ENCODE measurements at places on chromosomes 16 and 17.

GRCh38 chr16:77214411-77215138 lies 15.4 kb downstream of the SYCE1L start:
- no peak for DNase-seq

DNA sequence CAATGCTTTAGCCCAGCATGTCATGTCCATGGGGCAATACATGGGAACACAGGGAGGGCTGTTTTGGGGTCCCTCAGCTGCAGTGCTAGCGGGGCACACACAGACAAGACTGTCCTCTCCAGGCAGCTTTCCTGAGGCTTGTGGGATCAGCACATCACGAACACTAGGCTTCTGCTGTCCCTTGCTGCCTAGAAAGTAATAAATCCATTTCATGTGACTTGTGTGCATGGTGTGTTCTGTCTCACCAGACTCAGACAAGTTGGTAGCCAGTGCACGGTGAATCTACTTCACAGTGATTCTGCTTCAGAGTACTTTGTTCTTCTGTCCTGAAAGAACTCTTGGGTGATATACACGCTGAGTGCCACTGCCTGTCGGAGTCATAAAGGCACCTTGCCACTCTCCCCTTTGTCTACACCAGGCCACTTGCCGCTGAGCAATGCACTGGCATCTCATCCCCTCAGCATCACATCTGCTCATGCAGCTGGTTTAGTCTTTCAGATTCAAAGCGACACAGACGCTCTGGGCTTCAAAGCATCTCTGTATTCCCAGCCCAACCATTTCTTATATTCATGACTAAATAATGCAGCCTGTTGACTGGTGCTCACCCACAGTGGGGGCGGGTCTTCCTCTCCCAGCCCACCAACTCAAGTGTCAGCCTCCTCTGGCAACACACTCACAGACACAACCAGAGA lies 95.2 kb upstream of the COX10 start:
- DNase-seq = no peak

DNA sequence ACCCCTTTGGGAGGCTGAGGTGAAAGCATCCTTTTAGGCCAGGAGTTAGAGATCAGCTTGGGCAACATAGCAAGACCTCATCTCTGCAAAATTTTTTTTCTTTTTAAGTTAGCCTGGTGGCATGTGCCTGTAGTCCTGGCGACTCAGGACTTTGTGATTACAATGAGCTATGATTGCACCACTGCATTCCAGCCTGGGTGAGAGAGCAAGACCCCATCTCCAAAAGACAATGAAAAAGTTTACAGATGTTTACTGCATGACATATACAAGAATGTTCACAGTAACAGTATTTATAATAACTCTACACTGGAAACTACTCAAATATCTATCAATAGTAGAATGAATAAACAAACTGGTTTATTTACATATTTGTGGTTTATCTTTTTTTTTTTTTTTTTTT lies 33.1 kb upstream of the CCL22 start:
- no peak for DNase-seq

- no peak for DNase-seq
Measured at GRCh38 chr17:76440751-76441362, 12.1 kb downstream of the UBE2O start.

GRCh38 chr16:71491054-71491453 lies 1.9 kb upstream of the ZNF19 start:
- no peak for DNase-seq

GRCh38 chr17:28549236-28550132 lies 2.9 kb downstream of the UNC119 start:
- DNase-seq = peak; percentile 81

- no peak for DNase-seq
Measured at GRCh38 chr17:60548990-60549389, 22.9 kb upstream of the APPBP2 start.

DNA sequence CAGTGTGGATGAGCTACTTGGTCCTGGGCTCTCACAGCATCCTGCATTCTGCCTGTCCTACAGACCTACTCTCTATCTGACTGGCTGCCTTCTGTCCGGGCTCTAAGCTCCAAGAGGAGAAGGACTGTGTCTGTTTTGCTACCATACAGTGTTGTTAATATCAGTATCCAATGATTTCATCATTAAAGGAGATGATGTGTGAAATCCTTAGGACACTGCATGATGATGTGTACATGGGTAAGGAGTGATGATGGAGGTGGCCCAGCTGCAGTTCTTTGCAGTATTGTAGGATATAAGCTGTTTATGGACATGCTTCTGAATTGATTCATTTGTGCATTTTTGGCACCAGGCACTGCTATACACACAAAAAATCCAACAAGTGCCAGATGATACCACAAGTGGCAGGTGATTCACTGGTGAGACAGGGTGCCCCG lies 536.9 kb upstream of the CDH11 start:
- no peak for DNase-seq

DNA sequence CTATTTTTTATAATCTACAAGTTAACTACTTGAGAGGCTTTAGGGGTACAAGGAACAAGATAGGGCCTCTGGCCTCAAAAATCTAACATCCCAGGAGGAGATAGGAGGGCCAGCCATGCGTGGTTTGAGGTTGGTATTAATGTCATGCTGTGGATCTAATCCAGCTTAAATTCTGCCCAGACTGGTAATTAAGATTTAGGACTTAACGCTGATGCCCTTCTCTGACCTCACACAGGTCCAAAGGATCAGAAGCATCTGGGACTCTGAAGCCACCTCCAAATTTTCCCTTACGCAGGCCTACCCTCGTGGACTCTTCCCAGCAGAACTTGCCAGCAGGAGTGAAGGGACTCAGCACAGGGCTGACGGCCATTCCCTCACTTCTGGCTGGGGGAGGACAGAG lies 15.1 kb downstream of the SLC6A4 start:
- no peak for DNase-seq

- no peak for DNase-seq
Measured at GRCh38 chr17:31085563-31085962, 9.2 kb upstream of the NF1 start.

DNA sequence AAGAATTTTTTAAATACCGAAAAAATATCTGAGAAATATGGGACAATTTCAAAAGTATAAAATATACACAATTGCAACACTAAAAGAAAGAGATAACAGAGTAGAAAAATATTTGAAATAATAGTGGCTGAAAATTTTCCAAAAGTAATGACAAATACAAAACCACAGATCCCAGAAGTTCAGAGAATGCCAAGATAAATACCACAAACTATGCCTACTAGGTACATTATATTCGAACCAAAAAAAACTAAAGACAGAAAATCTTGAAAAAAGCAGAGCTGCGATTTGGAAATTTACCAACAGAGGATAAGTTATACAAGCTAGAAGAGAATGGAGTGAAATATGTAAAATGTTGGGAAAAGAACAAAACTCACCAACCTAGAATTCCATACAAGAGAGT lies 191.3 kb upstream of the ELAC2 start:
- DNase-seq = no peak

DNA sequence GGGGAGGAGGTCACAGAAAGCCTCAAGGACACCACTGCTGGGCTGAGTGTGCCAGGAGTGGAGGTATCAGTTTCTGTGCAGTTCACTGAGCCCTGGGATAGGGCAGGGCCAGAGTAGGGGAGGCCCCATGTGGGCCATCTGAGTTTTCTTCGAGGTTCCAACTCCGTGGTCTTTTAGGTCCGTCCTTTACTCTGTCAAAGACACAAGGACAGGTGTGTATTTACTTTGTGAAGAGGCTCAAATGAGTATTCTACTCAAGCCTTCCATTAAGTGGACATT lies 59.5 kb downstream of the USP22 start:
- no peak for DNase-seq

DNA sequence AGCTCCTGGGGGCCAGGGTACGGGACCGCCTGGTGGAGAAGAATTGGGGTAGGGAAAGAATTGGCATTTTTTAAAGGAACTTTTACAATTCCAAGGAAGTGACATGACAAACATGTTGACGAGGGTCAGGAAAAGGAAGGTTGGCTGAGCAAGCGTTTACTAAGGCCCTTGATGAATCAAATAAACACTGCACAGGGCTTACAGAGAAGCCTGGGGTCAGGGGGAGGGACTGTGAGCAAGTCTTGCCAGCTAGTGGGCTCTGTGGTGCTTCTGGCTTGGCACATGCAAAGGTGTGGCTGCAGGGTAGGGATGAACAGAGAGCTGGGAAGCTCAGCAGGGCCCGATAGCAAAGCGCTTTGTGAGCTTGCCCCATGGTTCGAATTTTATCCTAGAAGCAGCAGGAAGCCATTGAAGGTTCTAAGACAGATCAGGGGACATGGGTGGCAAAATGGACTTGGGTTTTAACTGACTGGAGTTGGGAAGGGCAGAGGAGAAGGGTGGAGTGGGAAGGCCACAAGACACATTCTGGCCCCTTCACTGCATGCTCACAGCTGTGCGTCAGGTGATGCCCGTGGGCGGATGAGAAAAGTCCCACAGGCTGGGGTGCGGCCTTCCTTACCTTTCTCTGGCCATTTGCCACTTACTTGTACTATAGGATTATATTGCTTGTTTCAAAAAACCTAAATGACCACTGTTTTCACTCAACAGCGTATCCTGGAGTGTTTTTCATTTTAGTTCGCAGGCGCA lies 117.8 kb downstream of the SOCS1 start:
- DNase-seq = no peak

DNA sequence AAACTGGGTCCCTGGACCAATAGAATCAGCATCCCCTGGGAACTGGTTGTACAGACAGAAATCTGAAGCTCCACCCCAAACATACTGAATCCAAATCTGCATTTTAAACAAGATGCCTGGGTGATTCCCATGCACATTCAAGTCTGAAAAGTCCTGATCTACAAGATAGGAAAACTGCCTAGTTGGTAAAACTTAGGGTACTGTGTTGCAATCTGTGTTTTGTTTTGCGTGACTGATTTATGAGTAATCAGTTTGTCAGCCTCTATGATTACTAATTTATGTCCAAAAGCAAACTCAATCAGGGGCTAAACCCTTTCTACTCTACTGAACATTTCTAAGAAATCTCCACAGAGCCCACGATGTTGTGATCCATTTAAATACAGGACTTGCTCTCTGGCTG lies 103.8 kb downstream of the YPEL2 start:
- peak; percentile 90 for DNase-seq

GRCh38 chr17:50323060-50323459 lies 22.9 kb upstream of the XYLT2 start:
- no peak for DNase-seq

DNA sequence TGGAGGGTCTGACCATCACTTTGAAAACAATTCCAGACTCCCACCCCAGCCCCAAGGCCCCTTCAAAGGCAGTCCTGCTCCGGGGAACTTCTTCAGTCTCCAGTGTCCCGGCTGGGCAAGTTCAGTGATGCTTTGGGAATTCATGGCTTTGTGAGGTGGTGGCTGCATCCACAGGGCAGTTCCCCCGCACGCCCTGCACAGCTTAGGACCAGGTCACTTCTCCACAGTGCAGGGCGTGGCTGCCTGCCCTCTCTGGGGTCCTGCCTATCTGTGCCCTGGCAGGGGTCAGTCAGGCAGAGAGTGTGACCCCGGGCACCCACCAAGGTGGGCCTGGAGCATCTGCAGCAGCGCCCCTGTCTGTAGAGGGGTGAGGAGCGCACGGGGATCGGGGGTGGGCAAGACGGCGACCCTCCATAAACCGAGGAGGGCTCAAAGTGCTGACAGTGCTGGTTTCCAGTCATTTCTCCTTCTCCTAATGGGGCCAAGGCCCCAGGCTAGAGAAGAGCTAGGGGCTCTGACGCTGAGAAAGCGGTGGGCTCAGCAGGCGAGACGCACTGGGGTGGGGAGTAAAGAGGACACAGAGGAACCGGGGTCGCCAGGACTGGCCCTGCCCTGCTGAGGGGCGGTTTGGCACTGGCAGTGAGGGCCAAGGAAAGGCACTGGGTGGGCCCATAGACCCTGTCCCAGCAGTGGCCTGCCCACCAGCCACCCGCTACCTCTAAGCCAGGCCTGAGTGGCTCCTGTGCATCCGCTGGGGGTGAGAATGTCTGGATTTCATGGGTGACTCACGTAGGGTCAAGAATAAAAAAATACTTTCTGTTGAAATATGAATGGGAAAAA lies 4.2 kb upstream of the ARHGAP27 start:
- no peak for DNase-seq

GRCh38 chr17:72788950-72789585 lies 303.4 kb downstream of the SLC39A11 start:
- DNase-seq = no peak

- no peak for DNase-seq
Measured at GRCh38 chr16:49530427-49530970, 156.9 kb downstream of the C16orf78 start.

DNA sequence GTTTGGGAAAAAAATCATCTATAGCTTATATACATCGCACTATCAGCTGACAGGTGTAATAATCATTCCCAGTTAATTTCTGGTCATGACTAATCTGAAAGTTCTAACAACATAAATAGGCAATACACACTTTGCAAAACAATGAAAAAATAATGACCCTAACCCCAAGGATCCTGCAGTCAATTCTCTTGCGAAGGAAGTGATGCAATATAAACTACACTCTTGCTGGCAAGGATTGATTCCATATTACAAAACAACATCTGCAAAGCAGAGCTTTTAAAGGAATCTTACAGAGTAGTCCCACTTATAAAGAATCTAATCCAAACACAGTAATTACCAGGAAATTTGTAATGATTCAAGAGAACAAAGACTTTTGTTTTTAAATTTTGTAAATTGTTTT lies 73.4 kb downstream of the MYO1D start:
- no peak for DNase-seq

- DNase-seq = no peak
Measured at GRCh38 chr17:19313746-19314651, 48.5 kb downstream of the B9D1 start.

GRCh38 chr16:84749815-84750214 lies 50.0 kb downstream of the USP10 start:
- no peak for DNase-seq

- DNase-seq = no peak
Measured at GRCh38 chr17:39131616-39132015, 19.8 kb downstream of the PLXDC1 start.

DNA sequence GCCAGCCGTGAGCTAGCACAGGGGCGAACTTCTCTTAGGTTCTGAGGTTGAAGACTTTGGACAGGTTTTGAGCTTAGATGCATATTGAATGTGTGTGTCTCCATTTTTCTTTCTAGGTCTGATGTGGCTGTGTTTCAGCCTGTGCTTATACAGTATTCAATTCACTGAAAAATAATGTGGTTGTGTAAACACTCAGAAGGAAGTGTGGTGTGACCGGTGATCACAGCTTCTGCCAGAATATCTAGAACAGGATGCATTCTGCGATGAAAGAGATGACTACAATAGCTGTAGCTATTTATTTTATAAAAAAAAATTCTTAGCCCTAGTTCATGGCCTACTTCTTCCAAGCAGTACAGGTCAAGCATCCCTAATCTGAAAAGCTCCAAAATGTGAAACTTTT lies 64.4 kb downstream of the MAP2K6 start:
- no peak for DNase-seq

GRCh38 chr17:76791053-76791980 lies 53.4 kb downstream of the MFSD11 start:
- peak; percentile 56 for DNase-seq

DNA sequence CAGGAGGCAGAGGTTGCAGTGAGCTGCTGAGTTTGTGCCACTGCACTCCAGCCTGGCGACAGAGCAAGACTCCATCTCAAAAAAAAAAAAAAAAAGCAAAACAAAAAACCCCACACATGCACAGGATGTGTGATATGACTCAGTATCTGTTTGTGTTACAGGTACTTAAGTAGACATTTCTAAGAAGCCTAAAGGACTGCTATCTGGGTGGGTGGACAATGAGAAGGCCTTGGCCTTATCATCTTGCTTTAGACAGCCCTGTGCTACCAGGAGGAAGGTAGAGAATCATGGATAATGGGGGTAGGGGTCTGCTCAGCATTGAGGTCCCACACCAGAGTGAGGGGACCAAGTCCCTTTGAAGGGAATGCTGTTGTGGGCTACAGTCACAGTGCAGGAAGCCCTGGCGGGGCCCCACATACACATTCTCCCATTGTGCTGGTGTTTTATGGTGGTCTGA lies 26.7 kb downstream of the PLD6 start:
- DNase-seq = peak; percentile 75

All from activated CD4-positive, alpha-beta T cell treated with anti-CD3 and anti-CD28 coated beads, Interleukin-10, Interleukin-2, amounts not matched to agents 100 ng/mL and 50 ng/mL, durations not matched to agents 16 hours and 8 hours (primary cell).